ENCODE measurements at places on chromosomes 1 and 21.

DNA sequence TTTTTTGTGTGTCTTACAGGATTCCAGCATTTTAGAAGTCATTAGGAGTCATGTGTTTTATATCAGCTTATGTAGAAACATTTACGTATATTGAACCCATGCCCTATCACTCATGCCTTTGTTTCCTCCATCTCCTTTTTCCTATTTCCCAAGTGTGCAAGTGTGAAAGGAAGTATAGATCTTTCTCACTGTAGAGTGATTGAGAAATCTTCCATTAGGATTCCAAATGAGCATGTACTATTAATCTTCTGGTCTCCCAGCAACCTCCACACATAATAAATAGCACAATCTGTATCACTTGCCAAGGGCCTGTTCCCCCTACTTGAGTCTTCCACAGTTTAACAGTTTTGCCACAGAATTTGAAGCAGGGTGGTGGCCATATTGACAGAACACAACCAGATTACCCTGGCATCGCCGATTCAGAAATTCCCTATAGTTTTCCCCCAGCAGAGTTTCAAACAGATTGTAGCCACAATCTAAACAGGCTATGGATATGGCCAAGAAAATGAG lies 1052.8 kb downstream of the TTLL7 start:
- DNase-seq, result no peak

DNA sequence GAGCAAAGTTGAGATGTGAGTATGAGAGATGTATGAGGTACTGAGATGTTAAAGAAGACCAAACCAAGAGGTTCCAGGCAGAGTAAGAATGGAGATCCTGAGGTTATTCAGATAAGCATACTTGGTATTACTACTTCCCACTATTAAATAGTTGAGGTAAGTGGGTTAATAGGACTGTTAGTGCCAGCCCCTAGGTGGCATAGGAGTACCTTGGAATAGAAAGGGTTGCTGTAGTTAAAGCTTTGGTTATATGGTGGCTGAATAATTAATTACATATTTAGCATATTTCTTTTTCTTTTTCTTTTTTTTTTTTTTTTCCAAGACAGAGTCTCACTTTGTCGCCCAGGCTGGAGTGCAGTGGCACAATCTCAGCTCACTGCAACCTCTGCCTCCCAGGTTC lies 397.9 kb upstream of the TMPRSS15 start:
- DNase-seq, result peak; percentile 51

- peak; percentile 68 for DNase-seq
Measured at GRCh38 chr1:103267266-103267665, 158.9 kb upstream of the COL11A1 start.

DNA sequence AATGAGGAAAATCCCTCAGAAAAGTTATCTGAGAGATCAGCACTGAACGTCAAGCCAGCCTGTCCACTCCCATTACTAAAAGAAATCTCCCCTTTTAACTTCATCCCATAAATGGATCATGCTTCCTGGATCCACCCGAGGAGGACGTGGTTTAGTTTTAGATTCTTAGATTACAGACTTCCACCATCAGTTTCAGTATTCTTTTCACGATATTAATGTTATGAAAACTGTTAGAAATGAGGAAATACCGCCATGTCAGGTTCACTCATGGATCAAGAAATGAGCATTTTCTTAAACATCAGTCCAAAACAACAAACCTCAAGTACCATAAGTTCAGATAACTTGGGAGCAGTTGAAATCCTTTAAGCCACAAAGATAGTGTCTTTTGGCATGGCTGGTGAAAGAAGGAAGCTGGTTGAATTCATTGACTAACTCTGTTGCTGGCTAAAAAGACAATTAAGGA lies 49.8 kb downstream of the NFIA start:
- DNase-seq, result peak; percentile 60

GRCh38 chr1:66452162-66452561 lies 81.8 kb upstream of the SGIP1 start:
- peak; percentile 56 for DNase-seq

- DNase-seq, result no peak
Measured at GRCh38 chr1:213876531-213876930, 111.2 kb upstream of the PROX1 start.

- DNase-seq, result no peak
Measured at GRCh38 chr1:65480684-65481405, 60.4 kb downstream of the LEPR start.

DNA sequence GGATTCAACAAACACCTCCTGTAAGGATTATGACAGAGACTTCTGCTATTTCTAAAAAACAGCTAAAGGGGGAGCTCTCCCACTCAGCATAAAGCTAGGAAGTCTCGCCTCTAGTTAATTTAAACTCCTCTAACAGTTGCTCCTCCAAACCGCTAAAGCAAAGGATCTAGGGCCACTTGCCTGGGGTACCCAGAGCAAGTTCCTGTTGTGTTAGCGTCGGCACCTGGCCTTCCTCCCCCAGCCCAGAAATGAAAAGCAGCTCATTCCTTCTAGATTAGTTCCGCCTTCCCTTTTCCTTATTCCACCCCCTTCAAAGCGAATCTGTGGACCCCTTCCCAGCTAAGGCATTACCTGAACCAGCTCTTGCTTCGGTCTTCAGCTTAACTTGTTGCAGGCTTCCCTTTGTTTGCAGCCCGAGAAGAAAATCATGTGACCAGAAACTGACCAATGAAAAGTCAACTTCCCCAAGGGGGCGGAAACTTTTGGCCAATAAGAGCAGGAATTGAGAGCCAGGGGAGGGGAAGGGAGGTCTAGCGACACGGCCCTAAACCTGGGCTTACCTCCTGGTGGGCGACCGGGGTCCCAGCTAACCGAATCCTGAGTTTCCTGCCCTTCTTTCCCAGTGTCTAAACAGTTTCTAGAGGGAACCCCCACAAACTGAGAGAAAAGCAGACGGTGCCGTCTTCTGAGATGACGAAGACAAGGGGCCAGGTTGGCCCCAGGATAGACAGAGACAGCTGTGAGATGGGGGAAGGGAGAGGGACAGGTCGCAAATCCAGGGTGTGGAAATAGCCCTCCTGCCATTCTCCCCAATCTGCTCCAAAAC lies at the start of gene PBXIP1:
Gene PBXIP1 (minus strand): TSS at position 382 of the 826 bp plus-strand sequence. CDS start 2,378 bp downstream, outside the sequence.
- peak; percentile 93 for DNase-seq

DNA sequence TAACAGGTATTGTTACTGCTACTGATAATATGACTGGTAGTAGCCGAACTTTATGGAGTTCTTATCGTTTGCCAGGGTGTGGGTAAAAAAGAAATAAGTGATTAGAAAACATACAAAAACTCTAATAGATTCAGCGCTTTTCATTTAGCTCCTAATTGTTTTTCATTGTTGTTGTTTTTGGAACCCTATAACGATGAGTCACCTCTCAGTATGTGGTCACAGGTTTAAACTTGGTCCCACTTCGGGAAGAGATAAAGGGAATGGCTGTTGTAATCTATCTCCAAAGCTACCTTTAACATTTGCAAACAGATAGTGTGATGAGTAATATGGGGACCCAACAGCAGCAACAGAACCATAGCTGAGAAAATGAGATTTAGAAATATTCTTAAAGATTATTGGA lies 62.7 kb upstream of the BCL10 start:
- DNase-seq, result peak; percentile 70

GRCh38 chr1:233790662-233791371 lies 113.7 kb upstream of the SLC35F3 start:
- peak; percentile 77 for DNase-seq

DNA sequence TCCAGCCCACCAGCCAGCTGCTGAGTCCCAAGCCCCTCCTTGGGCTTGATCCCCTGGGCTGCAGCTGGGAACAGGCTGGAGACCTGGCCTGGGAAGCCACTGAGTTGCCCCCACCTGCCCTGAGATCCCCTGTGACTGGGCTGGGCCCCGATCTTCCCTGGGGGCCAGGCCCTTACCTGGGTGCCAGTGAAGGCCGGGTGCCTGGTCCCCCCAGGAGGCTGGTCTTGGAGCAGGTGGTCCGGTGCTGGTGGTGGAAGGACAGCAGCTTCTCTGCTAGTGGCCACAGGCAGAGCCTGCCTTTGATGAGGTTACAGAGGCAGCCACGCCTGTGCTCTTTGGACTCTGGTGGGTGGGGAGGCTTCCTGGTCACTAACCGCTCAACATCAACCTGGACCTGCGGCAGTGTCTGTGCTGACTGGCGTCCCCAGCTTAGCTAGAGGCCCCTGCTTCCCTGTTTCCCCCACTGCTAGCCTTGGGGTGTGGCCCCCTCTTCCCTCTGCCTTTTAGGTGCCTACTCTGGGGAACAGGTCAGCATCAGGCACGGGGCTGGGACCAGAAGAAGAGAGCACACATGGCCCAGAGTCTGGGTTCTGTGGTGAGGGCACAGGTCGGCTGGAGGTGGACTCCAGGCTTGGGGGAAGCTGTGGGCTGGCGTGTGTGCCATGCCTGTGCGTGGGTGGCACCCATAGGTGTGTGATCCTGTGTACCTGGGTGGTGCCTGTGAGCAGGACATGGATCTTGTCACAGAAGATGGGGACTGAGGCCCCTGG lies at the start of gene EPS8L3:
Gene EPS8L3 (minus strand): TSS at position 278 of the 770 bp plus-strand sequence. CDS start 2,174 bp downstream, outside the sequence.
- DNase-seq, result no peak

- no peak for DNase-seq
Measured at GRCh38 chr1:220290140-220290761, 18.0 kb upstream of the RAB3GAP2 start.

GRCh38 chr1:167721617-167722151 lies at the start of gene MPZL1:
Gene MPZL1 (plus strand): TSS chr1:167721982. CDS start chr1:167722152, 170 bp downstream.
- DNase-seq, result peak; percentile 96

DNA sequence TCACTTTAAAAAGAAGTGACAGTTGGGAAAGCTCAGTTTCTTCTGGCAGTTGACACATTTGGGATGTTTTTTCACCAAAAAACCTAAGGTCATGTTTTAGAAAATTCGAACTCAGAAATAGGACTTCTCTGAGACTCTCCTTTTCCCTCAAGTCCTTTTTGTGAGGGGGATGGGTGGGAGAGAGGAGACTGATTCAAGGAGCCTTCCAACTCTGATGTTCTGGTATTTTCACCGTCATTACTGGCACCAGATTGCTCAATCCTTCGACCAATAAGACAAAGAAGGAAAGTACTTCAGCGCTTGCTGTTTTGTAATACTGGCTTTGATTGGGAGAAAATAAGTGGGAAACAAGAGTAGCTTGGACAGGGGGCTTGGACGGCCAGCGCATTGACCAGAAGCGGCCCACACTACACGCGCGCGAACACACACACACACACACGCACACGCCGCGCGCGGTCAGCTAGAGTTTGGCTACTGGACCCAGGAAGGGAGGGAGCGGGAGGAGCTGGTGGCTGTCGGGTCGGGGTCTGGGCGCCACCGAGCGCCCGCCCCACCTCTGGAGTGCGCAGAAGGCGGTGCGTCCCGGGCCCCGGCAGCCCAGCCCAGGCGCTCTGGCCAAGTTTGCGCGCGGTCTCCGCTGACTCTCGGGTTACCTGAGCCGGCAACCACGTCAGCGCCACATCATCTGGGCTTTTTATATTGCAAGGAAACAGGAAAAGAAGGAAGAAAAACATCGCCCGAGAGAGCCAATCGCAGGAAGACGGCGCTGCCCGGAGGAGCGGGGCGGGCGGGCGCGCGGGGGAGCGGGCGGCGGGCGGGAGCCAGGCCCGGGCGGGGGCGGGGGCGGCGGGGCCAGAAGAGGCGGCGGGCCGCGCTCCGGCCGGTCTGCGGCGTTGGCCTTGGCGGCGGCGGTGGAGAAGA lies at the start of gene KCNK1:
Gene KCNK1 (plus strand): TSS at position 855 of the 921 bp plus-strand sequence. CDS start 66 bp downstream, at position 921.
- DNase-seq, result peak; percentile 77

DNA sequence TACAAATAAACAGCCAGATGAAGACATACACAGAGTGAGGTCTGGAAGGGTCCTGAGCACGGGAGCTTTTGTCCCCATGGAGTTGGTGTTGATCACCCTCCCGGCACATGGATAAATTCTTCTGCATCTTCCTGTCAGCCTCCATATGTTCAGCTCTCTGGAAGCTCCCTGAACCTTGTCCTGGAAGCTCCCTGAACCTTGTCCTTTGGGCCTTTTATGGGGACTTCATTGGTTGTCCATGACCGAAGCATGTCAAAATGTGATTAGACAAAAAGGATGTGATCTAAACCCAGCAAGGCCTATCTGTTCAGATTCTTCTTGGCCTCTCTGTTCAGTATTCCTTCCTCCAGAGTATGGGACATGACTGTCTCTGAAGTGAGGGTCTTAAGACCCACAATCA lies 25.4 kb upstream of the RNF11 start:
- DNase-seq, result no peak

DNA sequence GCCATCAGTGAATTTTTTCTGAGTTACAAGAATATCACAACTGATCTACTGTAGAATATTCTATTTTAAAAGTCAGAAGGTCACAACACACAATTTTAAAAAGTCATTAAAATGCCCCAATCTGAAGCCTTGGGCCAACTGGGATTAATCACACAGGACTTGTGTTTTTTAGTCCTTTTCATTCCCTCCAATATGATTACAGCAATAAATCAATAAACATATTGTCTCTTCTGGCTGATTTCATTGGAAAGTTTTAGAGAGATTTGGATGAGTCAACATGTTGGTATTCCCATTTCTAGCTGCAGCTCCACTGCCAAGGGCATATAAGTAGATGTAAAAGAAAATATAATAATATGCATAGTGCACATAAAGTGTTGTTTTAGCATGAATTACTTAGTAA lies 85.8 kb downstream of the NIBAN1 start:
- peak; percentile 74 for DNase-seq

DNA sequence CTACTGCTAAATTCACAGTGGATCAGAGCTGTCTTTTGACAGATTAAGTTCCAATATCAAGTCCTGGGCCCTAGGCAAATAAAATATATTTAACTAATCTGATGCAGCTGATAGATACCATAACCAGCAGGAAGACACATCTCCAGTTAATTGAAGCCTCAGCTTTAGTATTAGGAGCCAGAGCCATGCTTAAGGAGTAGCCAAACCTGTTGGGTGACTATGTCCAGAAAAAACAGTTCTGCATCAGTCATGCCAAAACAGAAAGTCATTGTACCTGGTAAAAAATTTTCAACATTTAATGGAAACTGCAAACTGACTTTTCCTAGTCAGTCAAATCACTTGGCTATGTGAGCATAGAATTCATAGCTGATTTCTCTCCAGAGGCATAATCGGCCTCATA lies 200.5 kb upstream of the RUNX1 start:
- DNase-seq, result no peak

DNA sequence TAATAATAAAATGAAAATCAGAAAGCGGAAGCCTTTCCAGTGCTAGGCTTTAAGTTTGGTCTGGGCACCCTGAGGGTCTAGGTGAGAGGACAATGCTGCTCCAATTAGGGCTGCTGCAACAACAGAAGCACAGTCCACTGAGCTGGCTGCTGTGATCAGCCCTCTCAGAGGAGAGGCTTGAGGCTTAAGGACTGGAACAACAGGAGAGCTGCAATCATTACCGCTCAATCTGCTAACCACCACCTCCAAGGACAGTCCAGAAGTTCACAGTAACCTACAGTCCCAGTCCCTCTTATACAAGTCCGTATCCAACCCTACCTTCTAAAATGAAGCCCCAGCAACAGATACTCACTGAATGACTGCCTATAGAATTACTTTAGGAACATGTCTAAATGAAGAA lies 62.1 kb downstream of the USP24 start:
- DNase-seq, result no peak

- DNase-seq, result no peak
Measured at GRCh38 chr1:198083549-198083948, 73.2 kb upstream of the NEK7 start.

GRCh38 chr1:228417061-228417460 lies 400 bp upstream of the TRIM17 start:
- DNase-seq, result no peak

GRCh38 chr1:166906647-166907046 lies 30.6 kb upstream of the TADA1 start:
- DNase-seq, result no peak

All from choroid plexus epithelial cell (primary cell).